ENCODE measurements at places on chromosomes 7 and 10.

- DNase-seq = no peak
Observed at GRCh38 chr10:52332815-52333214, 18.7 kb downstream of the DKK1 start.

- DNase-seq = no peak
Observed at GRCh38 chr10:98611436-98611835, 164.7 kb upstream of the HPS1 start.

GRCh38 chr7:116438267-116438666, 61.3 kb upstream of the CAV2 start:
- no peak for DNase-seq

- no peak for DNase-seq
Observed at GRCh38 chr7:82335927-82336326, 107.7 kb downstream of the CACNA2D1 start.

DNA sequence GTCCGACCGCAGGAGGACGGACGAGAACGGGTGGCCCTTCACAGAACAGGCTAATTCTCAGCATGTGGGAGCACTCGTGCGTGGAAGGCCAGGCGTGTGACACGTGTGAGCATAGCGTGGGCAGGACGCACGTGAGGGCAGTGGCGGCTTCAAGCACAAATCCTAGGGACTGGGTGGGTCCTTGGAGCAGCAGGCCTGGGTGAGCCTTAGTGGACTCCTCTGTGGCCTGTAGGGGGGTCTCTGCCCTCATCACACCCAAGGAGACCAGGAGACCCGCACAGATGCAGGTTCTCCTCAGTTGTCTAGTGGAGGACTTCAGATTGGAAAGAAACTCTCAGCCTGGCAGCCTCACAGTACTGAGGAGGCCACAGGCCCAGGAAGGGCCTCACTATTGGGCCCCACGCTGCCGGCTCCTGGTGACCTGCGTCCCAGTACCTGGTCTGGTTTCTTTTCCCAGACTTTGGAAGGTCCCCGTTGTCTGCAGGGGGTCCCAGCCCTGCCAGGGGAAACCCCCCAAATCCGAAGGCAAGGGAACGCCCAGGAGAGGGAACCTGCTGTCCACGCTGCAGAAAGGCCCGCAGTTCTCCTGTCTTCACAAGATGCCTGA, 49.1 kb upstream of the FAM20C start:
- no peak for DNase-seq

- no peak for DNase-seq
Observed at GRCh38 chr10:72852508-72852907, 41.0 kb upstream of the OIT3 start.

GRCh38 chr7:151511270-151511669, 8.4 kb downstream of the RHEB start:
- no peak for DNase-seq

DNA sequence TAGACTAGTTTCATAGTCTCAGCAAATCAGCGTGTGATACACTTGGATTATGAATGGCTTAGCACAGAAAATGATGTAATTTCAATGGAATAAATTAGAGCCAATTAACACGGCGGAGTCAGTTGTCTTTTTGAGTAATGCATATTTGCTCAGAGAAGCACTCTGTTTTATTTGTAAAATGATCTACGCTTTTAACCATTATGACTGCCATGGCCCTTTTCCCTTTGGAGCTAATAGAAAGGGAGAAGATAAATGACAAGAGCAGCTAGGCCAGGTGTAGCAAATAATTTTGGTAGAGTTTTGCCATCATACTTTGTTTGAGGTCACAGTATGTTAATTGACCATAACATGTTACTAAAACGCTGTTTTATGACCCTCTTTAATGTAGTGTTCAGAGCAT, 86.8 kb downstream of the GPR158 start:
- no peak for DNase-seq

DNA sequence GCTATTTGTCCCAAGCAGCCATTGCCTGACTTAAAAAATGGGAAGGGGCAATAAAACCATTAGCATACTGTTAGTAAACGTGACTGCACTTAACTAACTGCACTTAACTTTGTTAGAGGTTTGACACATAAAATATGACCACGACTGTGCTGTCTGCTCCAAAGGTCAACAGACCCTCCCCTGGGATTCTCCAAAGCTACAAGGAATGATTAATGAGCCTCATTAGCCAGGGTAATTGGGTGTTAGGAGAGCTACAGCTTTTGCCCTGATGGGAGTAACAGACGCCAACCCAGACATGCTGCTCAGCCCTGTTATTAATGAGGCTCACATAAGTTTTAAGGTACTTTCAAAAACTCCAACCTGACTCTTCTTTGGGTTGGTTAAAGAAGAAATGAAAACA, 129.4 kb upstream of the PLPP4 start:
- DNase-seq = no peak

- DNase-seq = no peak
Observed at GRCh38 chr10:110912374-110912773, 6.6 kb downstream of the BBIP1 start.

DNA sequence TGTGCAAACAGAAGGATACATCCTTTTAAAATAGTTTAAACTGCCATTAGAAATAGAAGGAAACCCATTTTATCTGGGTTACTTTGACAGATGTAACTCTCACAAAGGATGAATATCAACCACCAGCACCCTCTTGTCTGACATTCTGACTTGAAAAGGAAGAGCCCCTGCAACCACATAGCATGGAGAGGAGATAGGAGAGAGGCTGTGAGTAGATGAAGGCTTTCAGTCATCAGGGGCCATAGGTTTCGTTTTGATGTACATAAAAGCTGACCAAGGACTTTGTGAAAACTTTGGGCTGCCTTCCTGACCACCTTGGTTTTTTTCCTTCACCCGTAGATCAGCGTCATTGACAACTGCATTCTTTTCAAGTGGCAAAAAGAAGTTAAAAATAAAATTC, 211.6 kb upstream of the PRPS1L1 start:
- no peak for DNase-seq

GRCh38 chr10:98446151-98446660, 529 bp downstream of the HPS1 start:
- DNase-seq = no peak

- DNase-seq = no peak
Observed at GRCh38 chr10:119409906-119410305, 132.6 kb downstream of the RGS10 start.

GRCh38 chr7:94170836-94171235, 166.7 kb upstream of the BET1 start:
- no peak for DNase-seq

DNA sequence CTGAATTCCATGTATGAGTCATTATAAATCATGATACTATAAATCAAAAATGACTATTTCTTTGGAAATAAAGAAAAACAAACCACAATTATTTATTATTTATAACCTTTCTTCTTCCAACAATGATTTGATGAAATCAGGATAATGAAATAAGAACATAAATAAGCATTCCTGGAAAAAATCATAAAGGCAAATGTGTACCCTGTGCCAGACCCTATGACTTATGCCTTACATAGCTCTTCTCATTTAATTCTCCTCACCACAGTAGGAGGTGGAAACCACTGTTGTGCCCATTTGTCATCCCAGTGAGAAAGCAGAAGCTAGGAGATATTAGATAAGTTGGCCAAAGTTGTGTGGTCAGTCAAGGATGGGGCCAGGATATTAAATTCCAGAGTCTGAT, 255.1 kb downstream of the DOCK4 start:
- DNase-seq = no peak

DNA sequence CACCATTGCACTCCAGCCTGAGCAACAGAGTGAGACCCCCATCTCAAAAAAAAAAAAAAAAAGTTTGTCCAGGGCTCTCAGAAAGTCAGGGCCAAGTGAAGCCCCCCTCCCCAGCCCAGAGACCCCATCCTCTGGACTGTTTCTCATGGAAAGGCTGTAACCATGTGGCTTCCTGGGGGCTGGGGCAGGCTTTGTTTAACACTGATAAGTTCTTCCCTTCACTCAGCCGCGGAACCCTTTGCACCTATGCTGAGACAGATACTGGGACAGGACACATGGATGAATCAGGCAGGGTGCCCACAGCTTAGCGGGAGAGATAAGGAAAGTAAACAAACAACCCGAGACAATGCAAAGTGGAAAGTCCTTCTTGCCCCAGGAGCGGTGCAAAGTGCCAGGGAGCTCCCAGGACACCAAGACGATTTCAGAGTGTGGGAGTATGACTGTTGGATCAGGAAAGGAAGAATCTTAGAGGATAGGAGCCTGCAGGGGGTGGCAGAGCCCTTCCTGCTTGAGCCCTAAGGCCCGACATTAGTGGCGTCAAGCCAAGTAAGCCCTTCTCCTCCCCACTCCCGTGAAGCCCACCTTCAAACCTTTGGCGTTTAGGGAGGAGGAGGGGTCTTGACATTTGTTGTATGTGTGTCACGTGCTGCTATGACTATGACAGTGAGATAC, 11.6 kb downstream of the MLXIPL start:
- no peak for DNase-seq

- no peak for DNase-seq
Observed at GRCh38 chr7:34191771-34192479, 286.6 kb downstream of the BMPER start.

GRCh38 chr7:69631131-69631530, 32.9 kb downstream of the AUTS2 start:
- no peak for DNase-seq

- no peak for DNase-seq
Observed at GRCh38 chr7:106177738-106178592, 65.9 kb upstream of the SYPL1 start.

DNA sequence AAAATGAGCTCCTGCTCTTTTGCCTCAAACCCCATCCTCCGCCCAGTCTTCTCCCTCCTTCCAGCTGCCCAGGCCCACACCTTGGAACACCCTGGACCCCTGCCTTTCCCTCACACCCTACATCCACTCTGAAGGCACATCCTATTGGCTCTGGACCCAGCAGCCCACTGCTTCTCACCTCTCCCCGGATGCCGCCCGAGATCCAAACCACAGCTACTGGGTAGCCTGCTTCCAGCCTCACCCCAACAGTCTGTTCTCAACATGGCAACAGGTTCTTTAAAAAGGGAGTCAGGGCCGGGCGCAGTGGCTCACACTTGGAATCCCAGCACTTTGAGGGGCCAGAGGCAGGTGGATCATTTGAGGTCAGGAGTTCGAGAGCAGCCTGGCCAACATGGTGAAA, 9.5 kb upstream of the SMARCD3 start:
- DNase-seq = no peak

DNA sequence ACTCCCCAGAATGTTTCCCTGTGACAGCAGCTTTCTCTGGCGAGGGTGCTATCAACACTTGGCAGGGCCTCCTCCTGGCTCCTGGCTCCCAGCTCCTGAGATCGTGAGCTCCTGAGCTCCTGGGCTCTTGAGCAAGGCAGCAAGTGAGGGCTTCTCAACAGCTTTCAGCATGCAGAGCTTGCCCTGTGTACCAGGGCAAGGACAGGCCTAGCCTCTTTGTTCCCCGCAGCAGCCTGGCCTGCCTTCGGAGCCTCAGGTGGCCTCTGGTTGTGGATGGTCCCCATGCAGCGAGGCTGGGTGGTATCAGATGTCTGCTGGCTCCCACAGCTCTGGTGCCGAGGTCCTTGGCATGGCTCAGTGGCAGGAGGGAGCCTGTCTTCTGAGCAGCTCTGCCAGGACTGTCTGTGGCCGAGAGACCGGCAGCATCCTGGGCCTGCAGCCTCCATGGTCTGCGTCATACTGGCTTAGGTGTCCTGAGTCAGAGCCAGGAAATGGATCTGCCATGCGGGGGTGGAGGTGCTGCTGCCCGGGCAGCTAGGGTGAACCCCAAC, 44.2 kb downstream of the ZMIZ1 start:
- no peak for DNase-seq

GRCh38 chr7:77812290-77812685, 13.7 kb downstream of the PHTF2 start:
- no peak for DNase-seq

GRCh38 chr10:121595806-121596688, 2.2 kb downstream of the FGFR2 start:
- no peak for DNase-seq

GRCh38 chr10:109735776-109736175, 187.5 kb downstream of the XPNPEP1 start:
- no peak for DNase-seq

GRCh38 chr7:36019980-36020379, 133.1 kb upstream of the EEPD1 start:
- DNase-seq = no peak

- DNase-seq = no peak
Observed at GRCh38 chr7:98358706-98359105, 42.2 kb downstream of the BAIAP2L1 start.

GRCh38 chr10:45644527-45644926, 28.0 kb downstream of the ZFAND4 start:
- DNase-seq = no peak

GRCh38 chr10:29160150-29160617, 128.7 kb upstream of the LYZL1 start:
- no peak for DNase-seq

GRCh38 chr10:92180399-92180798, 110.5 kb downstream of the CPEB3 start:
- no peak for DNase-seq

- no peak for DNase-seq
Observed at GRCh38 chr10:86234107-86234506, 132.5 kb downstream of the GRID1 start.

DNA sequence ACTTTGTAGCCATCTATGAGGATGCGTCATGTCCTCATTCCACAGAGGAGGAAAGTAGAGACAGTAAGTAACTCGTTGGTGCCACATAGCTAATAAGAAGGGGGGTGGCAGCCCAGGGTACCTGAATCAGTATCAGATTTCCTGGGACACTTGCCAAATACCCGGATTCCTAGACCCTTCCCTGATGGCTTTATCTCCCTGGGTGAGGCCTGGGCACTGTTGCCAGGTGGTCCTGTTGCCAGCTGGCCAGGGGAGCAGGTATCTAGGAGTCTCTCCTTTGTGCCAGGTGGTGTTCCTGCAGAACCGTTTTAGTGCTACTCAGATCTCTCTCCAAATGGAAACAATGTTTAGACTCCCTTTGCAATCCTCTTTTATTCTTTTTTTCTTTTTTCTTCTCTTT, 12.7 kb downstream of the SLC29A3 start:
- DNase-seq = no peak

- no peak for DNase-seq
Observed at GRCh38 chr7:142883145-142883544, 2.4 kb downstream of the TRPV6 start.

- DNase-seq = no peak
Observed at GRCh38 chr7:96837593-96837992, 127.9 kb upstream of the SEM1 start.

DNA sequence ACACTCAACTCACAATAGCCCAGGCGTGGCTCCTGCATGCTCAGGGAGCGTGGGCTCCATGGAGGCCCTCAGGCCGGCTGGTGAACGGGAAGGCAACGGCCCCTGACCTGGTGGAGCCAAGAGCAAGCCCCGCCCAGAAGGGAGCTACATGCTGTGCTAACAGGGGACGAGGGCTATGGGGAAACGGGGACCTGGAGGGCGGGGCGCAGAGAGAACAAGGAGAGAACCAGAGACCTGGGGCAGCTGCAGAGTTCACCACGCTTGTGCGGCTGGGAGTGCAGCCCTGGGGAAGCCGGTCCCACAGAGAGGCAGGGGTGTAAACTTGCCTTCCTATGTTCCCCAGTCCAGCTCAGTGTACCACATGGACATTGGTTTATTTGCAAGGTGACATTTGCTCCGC, 69.2 kb upstream of the PPP2R2D start:
- no peak for DNase-seq
